NCI-H526 treated with DMSO at 0.1 percent for 48 hours (cell line): ENCODE measurements at places on chromosomes 3 and 15.

DNA sequence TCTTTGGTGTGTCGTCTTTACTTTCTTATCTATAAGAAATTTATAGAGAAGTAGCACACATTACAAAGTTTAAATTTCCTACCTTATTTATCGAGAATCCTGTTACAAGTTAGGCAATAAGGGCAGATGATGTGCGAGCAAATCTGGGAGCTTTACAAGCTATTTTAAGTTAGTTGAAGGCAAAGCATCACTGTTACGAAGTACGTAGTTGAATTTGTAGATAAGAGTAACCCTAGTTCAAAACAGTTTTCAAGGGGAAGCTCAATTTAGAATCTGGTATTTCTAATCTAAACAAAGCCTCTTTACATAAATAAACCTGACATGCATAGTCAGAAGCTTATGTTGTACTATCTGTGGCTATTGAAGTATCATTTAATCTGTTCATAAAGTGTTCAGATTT is 8.4 kb downstream of the KBTBD8 start:
- no peak for DNase-seq

GRCh38 chr3:156133076-156133475 is 12.7 kb downstream of the KCNAB1 start:
- DNase-seq: no peak

- no peak for DNase-seq
These were observed 287.2 kb downstream of the CGGBP1 start for GRCh38 chr3:87771337-87772192.

- no peak for DNase-seq
These were observed 18.1 kb upstream of the AGBL1 start for GRCh38 chr15:86061581-86061980.

DNA sequence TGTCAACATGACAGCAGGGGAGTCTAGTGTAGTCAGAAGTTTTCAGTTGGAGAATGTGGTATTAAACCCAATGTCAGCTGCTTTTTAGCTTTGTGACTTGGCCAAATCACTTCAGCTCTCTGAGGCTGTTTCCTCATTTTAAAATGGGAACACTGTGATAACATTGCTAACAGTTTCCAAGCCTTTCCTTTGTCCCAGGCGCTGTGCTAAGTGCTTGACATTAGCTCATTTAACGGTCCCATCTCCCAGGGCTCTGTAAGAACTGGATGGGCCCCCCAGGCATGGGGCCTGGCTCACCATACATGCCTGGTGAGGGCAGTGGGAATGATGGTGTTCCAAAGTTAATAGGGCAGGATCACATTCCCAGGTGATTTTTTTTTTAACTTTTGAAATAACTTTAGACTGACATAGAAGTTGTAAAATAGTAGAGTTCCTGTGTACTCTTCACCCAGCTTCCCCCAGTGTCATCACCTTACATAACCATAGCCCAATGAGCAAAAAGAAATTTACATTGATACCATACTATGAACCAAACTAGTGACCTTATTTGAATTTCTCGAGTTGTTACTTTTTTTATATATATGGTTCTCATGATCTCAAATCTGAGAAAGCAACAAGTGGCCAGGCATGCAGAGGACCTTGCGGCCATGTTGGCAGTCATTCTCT is 7.7 kb downstream of the RASL12 start:
- DNase-seq: no peak

GRCh38 chr3:10157031-10157430 is 7.7 kb upstream of the IRAK2 start:
- DNase-seq: no peak

DNA sequence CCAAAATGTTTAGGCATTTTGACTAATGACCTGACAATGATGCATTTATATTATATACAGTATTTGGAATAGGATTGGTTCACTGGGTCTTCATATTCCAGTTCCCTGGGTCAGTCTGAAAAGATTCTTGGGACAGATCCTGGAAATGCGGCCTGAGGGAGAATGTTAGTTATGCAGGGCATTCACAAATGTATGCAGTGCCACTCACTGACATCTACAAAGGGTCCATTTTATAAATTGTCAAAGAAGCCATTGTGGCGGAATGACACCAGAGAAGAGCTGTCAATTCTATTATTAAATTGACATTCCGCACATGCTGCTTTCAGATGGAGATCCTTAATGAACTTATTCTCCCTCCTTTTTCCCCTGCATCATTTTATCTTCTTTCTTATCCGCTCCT is 176.6 kb downstream of the VGLL3 start:
- DNase-seq: no peak
